Sciatic nerve (tissue), 2 donors: ENCODE measurements at places on chromosomes 3 and 15. TPM values are rescaled to one million over a fixed set of nuclear protein-coding genes. Genes with fewer than 3 reads are reported as not detected.

The TMIE gene
- 0.76 TPM for total RNA-seq

The CLEC3B gene
- 105 TPM for total RNA-seq

The ACY1 gene
- 21.9 TPM for total RNA-seq

The CAMK2N2 gene
- 0.53 TPM for total RNA-seq

The P2RY14 gene
- 8.9 TPM for total RNA-seq

The DUOXA2 gene
- total RNA-seq: not detected

The KLHL40 gene
- total RNA-seq: 0.13 TPM

The C3orf22 gene
- not detected for total RNA-seq

The SMCO1 gene
- total RNA-seq: not detected

The DCBLD2 gene
- 41.8 TPM for total RNA-seq

The TM6SF1 gene
- 7.8 TPM for total RNA-seq

The QTRT2 gene
- 21.4 TPM for total RNA-seq

The AHSG gene
- not detected for total RNA-seq

The GPR15 gene
- total RNA-seq: 0.36 TPM

The GOLGA8G gene
- total RNA-seq: not detected

The CCK gene
- not detected for total RNA-seq

The FBXO40 gene
- total RNA-seq: not detected

The GATM gene
- 288 TPM for total RNA-seq

The DHFR2 gene
- total RNA-seq: 11.5 TPM

The GUCA1C gene
- total RNA-seq: not detected

The MUSTN1 gene
- total RNA-seq: 23.9 TPM

The PLAAT1 gene
- total RNA-seq: 0.98 TPM

The PATL2 gene
- 2.9 TPM for total RNA-seq

The OSBPL10 gene
- 27.0 TPM for total RNA-seq

The MCTP2 gene
- 32.3 TPM for total RNA-seq

The ZNF774 gene
- total RNA-seq: 5.1 TPM

The DLEC1 gene
- total RNA-seq: 4.8 TPM

The SCAANT1 gene
- total RNA-seq: not detected

The ASB14 gene
- total RNA-seq: not detected

The DUOX1 gene
- total RNA-seq: 5.9 TPM

The SRGAP3 gene
- total RNA-seq: 14.4 TPM
